ENCODE measurements at places on chromosomes 2 and 18. TPM values are rescaled to one million over a fixed set of nuclear protein-coding genes. Genes with fewer than 3 reads are reported as not detected.
A peak's percentile ranks its signal among the peaks of the same experiment; 100 is the strongest.

DNA sequence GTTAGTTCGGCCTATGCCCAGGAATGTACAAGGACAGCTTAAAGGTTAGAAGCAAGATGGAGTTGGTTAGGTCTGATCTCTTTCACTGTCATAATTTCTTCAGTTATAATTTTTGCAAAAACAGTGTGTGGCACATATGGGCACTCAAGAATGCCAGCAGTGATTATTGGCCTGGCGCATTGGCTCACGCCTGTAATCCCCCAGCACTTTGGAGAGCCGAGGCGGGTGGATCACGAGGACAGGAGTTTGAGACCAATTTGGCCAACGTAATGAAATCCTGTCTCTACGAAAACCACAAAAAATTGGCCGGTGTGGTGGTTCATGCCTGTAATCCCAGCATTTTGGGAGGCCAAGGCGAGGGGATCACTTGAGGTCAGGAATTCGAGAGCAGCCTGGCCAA lies 75.7 kb upstream of the MSH2 start:
- no peaks in the 10 kb centered on the region for H3K4me1 ChIP-seq
- no peaks in the 10 kb centered on the region for H3K27me3 ChIP-seq
- no peak overlapping the region for H3K4me3 ChIP-seq
- H3K36me3 ChIP-seq = no peaks in the 10 kb centered on the region
- no peak for DNase-seq

- DNase-seq = peak; percentile 89
- peak within 1 kb of the TSS; percentile 94 for H3K4me3 ChIP-seq
Measured at GRCh38 chr2:199911052-199911876, at the start of gene C2orf69. TSS of gene C2orf69 (plus strand) at chr2:199911293. CDS start at chr2:199911439, 146 bp downstream.

DNA sequence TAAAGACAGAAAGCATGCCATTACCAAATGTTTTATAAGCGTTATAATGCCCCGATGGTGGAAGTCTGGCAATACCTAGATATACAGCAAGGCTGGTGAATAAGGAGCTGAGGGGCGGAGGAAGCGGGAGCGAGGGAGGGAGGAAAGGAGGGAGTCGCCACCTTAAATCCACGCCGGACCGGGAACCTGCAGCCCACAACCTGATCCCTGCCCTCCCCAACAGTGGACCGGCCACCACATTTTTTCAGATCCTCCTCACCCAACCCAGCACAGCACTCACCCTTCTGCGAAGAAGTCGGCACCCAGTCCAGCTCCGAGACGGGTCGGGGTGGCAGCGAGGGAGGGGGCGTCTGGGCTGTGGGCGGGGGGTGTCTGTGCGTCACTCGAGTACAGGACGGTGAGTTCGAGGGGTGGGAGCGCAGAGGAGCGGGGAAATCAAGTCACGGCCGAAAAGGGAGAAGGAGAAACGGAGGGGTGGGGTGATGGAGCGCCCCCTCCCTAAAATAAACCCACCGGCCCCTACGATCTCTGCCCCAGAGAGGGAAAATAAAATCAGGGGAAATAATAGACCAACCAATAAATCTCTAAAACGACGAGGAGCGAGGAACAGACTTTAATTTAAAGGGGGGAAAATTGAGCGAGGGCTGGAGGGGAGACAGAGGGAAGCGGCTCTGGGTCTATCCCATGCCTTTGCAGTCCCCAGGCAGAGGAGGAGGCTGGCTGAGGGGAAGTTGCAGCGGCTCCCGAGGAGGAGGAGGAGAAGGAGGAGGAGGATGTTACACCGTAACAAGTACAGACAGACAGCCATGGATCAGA lies 96.5 kb upstream of the SERTAD2 start:
- H3K27me3 ChIP-seq = no peaks in the 10 kb centered on the region
- H3K27ac ChIP-seq = peak overlapping the region; percentile 90
- DNase-seq = peak; percentile 25
- H3K4me1 ChIP-seq = peaks cover 17% of the 10 kb centered on the region
- no peaks in the 10 kb centered on the region for H3K36me3 ChIP-seq
- H3K4me3 ChIP-seq = peak overlapping the region; percentile 96

- no peaks in the 10 kb centered on the region for H3K36me3 ChIP-seq
- no peak for DNase-seq
- H3K27me3 ChIP-seq = no peaks in the 10 kb centered on the region
- no peak overlapping the region for H3K4me3 ChIP-seq
Measured at GRCh38 chr2:44351088-44351487, 10.2 kb downstream of the PREPL start.

GRCh38 chr2:208172125-208172524 lies 8.7 kb upstream of the CRYGA start:
- H3K36me3 ChIP-seq = no peaks in the 10 kb centered on the region
- no peak overlapping the region for H3K27ac ChIP-seq
- H3K27me3 ChIP-seq = peaks cover 6% of the 10 kb centered on the region
- H3K4me1 ChIP-seq = no peaks in the 10 kb centered on the region

- H3K4me3 ChIP-seq = no peak overlapping the region
- no peaks in the 10 kb centered on the region for H3K27me3 ChIP-seq
- no peaks in the 10 kb centered on the region for H3K36me3 ChIP-seq
Measured at GRCh38 chr2:169778446-169778845, 20.2 kb upstream of the SSB start.

DNA sequence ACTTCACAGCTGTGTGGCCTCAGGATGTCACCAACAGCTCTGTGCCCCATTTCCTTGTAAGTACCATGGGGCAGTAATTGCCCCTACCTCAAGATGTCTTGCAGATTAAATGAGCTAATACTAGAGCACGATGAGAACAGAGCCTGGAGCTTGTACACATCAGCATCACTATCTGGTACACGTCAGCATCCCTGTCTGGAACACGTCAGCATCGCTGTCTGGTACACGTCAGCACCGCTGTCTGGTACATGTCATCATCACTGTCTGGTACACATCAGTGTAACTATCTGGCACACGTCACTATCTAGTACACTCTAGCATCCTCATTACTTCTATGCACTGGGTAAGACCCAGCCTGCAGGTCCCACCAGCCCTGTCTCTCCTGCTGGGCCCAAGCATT lies 37.2 kb downstream of the AQP12A start:
- no peaks in the 10 kb centered on the region for H3K4me1 ChIP-seq
- no peak overlapping the region for H3K27ac ChIP-seq
- H3K27me3 ChIP-seq = no peaks in the 10 kb centered on the region
- H3K4me3 ChIP-seq = no peak overlapping the region

DNA sequence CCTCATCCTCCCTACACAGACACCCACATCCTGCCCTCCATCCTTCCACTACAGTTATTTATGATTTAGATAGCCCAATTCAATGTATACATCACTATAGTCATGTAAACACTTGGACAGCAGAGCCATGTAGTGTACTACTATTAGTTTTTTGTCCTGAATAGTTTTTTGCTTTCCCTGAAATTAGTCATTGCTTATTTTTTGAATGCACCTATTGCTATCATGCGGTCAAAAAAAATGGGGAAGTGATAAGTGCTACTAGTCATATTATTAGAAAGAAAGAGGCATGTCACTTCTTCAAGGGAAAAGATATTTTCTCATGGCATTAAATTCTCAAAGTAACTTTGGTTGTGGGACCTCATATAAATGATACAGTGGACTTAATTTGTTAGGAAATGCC lies 6.8 kb upstream of the GREB1 start:
- H3K27ac ChIP-seq = no peak overlapping the region
- H3K36me3 ChIP-seq = no peaks in the 10 kb centered on the region
- no peaks in the 10 kb centered on the region for H3K4me1 ChIP-seq
- no peak for DNase-seq
- H3K27me3 ChIP-seq = peaks cover 3% of the 10 kb centered on the region

DNA sequence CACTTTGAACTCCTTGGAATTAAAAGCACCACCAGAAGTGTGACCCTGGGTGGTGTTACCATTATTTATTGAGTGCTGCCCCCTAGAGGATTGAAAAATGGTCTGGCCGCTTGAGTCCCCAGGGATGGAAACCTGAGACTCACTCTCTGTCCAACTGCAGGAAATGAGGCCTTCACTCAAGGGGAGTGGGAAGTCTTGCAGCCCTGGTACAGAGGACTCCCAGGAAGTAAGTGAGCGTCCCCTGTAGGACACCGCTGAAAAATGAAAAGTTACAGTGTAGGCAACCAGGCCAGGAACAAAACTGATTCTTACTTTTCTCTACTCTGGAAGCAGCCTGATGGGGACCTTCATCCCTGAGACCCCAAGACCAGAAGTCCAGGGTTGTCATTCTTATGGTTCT lies 2.2 kb upstream of the NRP2 start:
- DNase-seq = no peak
- H3K27me3 ChIP-seq = peaks cover 28% of the 10 kb centered on the region
- no peaks in the 10 kb centered on the region for H3K36me3 ChIP-seq
- H3K4me3 ChIP-seq = no peak overlapping the region

- no peak overlapping the region for H3K4me3 ChIP-seq
- H3K36me3 ChIP-seq = peaks cover 24% of the 10 kb centered on the region
- DNase-seq = no peak
- H3K27ac ChIP-seq = no peak overlapping the region
Measured at GRCh38 chr2:239187464-239188253, 213.2 kb downstream of the HDAC4 start.

DNA sequence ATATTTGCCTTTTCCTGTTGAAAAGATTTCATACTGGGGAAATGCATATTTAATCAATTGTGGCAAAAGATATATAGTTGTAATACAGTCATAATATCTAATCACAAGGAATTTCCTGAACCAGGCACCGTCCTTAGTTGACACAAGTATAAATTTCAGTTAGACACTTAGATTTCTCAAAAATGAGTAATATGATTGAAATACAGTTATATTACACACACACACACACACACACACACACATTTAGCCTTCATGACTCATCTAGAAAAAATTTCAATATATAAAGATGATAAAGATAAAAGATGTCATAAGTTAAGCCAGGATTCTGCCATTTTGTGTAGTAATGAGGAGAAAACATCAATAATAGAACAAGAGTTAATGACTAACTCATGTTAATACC lies 258.4 kb upstream of the ZNF804A start:
- H3K4me1 ChIP-seq = no peaks in the 10 kb centered on the region
- H3K36me3 ChIP-seq = no peaks in the 10 kb centered on the region
- no peaks in the 10 kb centered on the region for H3K27me3 ChIP-seq
- no peak for DNase-seq

DNA sequence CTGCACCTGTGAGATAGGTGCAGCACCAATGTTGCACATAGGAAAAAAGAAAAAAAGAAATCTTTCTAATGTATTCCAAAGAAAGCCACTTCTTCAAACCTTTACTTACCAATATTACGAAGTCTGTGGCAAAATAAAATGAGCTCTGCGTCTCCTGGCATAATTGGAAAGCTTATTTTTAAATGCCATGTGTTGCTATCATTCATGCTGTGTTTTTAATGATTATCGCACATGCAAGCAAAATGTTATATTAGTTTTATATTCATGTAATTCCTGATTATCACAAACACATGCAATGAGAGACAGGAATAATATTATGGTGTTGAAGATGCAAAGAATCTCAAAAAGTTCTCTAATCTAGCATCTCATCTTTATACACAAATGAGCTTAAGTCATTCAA lies 47.0 kb upstream of the PARD3B start:
- H3K4me1 ChIP-seq = no peaks in the 10 kb centered on the region
- no peaks in the 10 kb centered on the region for H3K36me3 ChIP-seq
- H3K27me3 ChIP-seq = no peaks in the 10 kb centered on the region
- no peak overlapping the region for H3K4me3 ChIP-seq
- no peak overlapping the region for H3K27ac ChIP-seq

The LINC00305 gene
- not detected for polyA plus RNA-seq

All from CD8-positive, alpha-beta memory T cell (primary cell).